ENCODE measurements at places on chromosomes 12 and 14.

- DNase-seq: no peak
Observed at GRCh38 chr14:97538749-97539410, 741.7 kb downstream of the VRK1 start.

- DNase-seq: no peak
Observed at GRCh38 chr14:95500201-95500681, 16.2 kb downstream of the SYNE3 start.

DNA sequence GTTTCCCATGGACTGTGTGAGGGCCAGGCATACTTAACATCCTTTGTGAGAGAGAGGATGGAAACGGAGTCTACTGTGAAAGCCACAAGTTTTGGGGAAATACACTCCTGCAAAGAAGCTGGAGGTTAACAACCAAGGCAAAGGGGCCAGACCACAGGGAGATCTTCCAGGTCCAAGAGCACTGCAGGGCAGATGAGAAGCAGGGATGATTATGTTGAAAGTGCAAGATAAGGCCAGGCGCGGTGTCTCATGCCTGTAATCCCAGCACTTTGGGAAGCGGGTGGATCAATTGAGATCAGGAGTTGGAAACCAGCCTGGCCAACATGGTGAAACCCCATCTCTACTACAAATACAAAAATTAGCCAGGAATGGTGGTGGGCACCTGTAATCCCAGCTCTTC is 15.1 kb downstream of the COQ6 start:
- DNase-seq: no peak

- DNase-seq: no peak
Observed at GRCh38 chr12:45273717-45274271, 57.9 kb downstream of the ANO6 start.

DNA sequence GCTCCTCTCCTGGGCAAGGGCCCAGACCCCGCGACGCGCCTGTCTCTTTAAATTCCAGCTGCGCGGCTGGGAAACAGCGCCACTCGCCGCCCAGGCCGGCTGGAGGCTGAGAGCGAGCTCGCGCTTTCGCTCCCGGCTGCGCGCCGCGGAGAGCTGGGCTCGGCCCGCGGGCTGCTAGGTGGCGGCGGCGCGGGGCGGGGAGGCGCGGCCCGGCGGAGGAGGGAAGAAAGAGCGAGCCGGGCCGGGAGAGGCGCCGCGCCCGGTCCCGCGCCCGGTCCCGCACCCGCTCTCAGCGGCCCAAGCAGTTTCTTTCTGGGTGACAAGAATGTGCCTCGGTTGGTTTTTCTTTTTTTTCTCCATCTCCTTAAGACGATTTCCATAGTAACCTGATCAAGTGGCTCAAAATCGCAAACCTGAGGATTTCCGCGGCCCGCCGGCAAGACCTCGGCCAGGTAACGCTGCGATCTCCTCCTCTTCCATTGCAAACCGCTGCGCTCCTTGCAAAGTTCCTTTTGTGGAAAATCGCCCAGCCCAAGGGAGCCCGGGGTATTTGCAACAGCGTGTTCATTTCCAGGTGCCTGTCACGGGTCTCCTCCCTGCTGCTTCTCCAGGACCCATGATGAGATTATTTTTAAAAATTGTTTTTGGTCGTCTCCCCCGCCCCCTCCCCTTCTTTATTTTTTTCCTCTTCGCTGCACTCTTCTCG is 259.5 kb upstream of the E2F7 start:
- no peak for DNase-seq

DNA sequence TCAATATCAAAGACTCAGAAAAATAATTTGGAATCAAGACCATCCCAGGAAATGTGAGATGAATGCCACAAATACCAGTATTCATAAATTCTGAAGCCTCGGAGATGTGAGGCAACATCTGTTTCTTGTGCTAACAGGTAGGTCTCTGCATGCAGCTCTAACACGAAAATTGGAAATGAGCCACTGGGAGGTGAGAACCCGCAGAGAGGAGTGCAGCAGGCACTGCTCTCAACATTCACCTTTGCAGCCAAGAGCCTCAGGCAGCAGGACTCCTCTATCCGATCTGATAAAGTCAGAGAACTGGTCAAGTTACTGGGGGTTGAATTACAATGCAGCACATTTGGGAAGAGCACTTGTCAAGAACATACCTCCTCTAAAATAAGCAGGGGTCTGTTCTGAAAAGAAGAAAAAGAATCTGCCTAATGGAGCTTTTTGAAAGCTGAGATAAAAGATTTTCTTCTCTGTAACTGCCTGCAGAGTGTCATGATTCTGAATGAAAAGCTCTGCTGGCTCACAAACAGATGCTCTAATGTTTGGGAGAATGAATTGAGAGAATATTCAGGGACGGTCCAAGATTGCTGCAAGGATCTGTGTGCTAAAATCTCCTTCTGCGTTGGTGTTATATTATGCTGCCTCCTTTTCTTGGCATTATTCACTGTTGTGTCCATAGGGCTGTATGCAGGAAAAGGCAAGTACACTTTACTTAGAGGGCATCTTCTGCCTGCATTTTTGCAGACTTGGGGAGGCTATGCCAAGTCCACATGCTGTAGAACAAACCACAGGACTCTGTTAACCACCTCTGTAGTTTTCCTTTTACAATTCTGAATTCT is 209.6 kb upstream of the KRR1 start:
- DNase-seq: no peak

DNA sequence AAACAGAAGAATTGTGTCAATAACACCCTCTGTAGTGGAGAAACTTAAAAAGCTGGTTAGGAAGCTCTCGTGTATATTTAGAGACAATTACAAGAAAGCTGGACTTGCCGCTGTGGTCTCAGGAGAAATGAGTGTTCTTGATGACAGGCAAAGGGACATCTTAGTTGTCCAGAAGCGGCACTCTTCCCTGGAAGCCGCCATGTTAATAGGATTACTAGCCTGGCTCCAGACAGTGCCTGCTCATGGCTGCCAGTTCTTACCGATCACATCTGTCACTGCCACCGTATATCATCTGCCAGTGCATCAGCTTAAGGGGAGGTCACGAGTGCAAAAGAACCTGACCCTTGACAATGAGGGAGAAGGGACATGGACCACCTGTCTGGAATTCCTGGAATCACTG is 48.9 kb downstream of the C14orf132 start:
- no peak for DNase-seq

- no peak for DNase-seq
Observed at GRCh38 chr12:86729739-86730138, 473.5 kb upstream of the MGAT4C start.

- no peak for DNase-seq
Observed at GRCh38 chr12:74889563-74890236, 319.9 kb downstream of the KCNC2 start.

DNA sequence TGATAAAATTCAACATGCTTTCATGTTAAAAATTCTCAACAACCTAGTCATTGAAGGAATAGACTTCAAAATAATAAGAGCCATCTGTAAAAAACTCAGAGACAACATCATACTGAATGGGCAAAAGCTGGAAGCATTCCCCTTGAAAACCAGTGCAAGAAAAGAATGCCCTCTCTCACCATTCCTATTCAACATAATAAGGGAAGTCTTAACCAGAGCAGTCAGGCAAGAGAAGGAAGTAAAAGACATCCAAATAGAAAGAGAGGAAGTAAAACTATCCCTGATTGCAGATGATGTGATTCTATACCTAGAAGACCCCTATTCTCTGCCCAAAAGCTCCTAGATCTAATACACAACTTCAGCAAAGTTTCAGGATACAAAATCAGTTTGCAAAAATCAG is 52.9 kb downstream of the APOBEC1 start:
- no peak for DNase-seq

DNA sequence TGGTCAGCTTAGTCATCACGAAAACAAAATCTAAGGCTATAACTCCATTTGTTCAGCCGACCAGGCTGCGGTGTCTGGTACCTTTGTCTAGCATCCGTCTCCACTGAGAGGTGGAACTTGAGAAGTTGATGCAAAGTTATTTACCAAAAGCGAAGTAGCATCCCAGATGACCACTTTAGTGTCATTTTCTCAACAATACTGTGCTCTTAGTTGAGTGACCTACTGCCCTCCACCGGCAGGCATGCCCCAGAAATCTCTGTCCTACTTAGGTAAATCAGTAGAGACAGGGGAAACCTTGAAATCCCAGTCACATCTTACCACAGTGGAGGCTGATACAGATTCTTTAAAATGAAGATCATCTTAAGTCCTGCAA is 1.3 kb upstream of the ST8SIA1 start:
- DNase-seq: no peak

- peak; percentile 40 for DNase-seq
Observed at GRCh38 chr12:109428037-109428629, 49.0 kb downstream of the KCTD10 start.

GRCh38 chr14:67919259-67920032 is 99.9 kb downstream of the RAD51B start:
- no peak for DNase-seq

DNA sequence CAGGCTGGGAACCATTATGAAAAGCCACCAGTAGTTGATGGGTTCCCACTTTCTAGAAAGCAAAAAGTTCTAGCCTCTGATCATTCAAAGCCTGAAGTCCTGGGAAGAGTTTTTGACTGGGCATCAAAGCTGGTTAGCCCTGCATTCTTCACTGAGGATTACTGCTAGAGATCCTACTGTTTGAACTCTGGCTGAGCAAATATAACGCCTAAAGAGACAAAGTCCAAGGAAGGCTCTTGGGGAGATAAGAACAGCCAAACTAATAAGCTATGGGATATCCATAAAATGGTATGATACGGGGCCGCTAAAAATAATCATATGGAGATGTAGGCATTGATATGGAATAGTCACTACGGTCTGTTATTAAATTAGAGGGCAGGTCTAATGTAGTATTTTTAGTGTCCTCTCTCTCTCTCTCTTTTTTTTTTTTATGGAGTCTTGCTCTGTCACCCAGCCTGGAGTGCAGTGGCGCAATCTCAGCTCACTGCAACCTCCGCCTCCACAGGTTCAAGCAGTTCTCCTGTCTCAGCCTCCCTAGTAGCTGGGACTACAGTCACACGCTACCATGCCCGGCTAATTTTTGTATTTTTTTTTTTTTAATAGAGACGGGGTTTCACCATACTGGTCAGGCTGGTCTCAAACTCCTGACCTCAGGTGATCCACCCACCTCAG is 35.5 kb downstream of the PLXNC1 start:
- DNase-seq: no peak

DNA sequence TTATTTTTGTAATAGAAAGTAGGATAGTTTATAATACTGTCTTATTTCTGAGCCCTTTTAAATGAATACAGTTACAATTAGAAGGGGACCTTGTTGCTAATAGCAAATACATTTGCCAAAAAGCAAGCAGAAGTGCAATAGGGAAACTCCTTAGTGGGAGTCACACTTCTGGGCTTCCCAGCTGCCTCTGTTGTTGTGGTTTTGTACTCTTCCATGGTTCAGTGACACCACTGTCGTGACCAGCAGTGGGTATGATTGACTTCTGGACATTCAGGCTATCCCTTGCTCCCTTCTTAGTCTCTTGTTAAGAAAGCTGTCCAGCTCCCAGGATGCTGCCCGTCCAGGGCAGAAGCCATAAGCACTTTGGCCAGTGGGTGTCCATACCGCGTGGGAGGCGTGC is 22.6 kb downstream of the TCTN1 start:
- no peak for DNase-seq

DNA sequence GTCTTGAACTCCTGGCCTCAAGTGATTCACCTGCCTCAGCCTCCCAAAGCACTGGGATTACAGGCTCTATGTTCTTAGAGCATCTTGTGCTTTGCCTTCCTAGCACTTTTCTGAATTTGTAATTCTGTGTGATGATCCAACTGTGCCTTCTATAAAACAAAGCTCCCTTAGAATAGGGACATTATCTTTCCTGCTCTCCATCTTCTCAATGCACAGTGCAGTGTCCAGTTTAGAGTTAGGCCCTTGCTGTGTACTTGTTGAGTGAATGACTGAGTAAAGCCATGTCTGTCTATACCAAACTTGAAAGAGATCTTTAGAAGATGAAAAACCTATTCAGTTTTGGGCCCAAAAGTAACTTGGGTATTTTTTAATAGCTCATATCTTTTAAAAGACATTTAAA is 5.2 kb downstream of the WDR20 start:
- DNase-seq: no peak

GRCh38 chr14:99192028-99192621 is 79.9 kb downstream of the BCL11B start:
- DNase-seq: no peak

- DNase-seq: no peak
Observed at GRCh38 chr14:64220466-64220865, 73.7 kb downstream of the ESR2 start.

DNA sequence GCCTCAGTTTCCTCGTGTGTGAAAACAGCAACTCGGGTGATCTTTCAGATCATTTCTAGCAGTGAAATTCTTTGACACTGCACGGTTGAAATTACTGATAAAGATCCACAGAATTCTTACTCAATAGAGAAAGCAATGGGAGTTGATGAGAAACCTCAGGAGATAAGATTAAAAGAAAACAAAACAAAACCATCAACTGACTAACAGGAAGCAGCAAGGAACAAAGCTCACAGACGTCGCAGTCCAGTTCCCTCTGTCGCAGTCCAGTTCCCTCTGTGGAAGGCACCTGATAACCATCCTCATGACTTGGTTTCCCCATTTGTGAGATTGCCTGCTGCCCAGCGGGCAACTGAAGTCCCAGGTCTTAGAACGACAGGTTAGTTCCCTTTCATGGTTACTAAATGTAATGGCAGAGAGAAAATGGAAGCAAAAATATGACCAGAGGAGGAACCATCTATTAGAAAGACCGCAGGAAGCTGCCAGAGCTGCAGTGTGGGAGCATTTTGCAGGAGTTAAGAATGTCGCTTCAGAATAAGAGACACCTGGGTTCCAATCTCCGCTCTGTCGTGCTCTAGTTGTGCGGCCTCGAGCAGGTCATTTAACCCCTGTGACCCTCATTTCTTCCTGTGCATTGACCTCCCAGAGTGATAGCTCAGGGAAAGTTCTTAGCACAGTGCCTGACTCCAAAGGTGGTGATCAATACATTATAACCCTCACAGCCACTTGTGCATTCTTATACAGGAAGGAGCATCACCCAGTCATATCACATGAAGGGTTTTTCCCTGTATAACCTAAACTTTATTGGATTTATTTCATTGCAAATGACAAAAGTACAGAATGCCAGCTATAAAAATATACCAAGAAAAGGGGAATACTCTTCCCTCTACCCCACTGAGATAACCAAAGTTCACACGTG is 5.1 kb upstream of the MED13L start:
- DNase-seq: no peak

Measured in activated gamma-delta T cell (primary cell).